ENCODE measurements at places on chromosomes 1 and 21.

DNA sequence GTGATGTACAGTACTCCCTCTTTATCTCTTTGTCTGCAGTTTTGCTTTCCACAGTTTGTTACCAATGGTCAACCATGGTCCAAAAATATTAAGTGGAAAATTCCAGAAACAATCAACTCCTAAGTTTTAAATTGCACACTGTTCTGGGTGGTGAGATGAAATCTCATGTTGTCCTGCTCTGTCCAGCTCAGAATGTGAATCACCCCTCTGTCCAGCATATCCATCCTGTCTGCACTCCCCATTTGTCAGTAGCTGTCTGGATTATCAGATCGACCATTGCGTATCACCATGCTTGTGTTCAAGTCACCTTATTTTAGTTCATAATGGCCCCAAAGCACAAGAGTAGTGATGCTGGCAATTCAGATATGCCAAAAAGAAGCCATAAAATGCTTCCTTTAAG is 118.2 kb upstream of the PDE4B start:
- DNase-seq = no peak

DNA sequence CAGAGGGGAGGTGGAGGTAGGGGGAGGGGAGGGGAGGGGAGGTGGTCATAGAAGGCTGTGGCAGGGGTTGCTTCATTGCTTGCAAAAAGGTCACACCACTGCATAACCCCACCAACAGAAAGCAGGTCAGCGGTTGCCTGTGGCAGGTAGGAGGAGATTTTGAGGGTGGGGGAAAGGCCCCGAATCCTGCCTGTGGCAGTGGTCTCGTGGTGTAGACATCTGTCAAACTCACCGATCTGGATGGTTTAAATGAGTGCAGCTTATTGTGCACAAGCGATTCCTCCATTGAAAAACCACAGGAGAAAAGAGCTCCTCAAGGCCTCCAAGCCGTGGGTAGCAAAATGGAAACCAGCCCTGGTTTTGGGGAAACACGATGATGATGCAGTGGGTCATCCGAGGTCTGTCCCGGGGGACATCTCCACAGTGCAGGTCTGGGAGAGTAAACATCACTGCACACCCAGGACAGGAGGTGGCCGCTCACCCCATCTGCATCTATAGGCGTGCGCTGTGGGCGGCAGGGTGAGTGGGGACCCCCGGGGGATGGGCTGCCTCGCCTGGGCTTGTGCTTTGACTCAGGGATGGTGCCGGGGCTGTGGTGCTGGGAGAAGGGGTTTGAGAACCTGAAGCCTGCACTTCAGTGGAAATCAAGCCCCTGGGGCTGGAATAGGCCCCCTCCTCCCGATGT is 112.3 kb downstream of the CRYAA start:
- no peak for DNase-seq

GRCh38 chr1:77833521-77834100 is 54.2 kb downstream of the MIGA1 start:
- no peak for DNase-seq

GRCh38 chr1:58441699-58442098 is 104.8 kb downstream of the OMA1 start:
- DNase-seq = no peak

DNA sequence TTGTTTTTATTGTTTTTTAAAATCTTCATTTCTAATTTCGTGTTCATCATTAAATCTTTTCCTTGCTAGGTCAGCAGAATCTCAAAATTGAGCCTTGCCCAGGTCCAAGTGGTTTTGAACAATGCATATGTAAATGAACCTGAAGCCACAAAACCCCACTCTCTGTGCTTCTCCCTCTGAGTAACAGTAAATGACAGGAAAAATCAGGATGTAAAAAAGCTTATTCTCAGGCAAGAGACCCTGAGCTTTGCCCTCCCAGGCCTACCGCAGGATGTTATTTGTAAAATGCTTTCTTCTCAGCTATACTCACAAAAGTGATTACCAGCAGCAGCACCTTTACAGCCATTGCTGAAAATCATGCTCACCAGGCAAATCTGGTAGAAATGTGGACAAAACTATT is 47.6 kb downstream of the TYW3 start:
- DNase-seq = no peak
